ENCODE measurements at places on chromosomes 11 and 22.

- DNase-seq, result no peak
These were observed 619 bp downstream of the LRRC75B start for GRCh38 chr22:24592058-24592850.

DNA sequence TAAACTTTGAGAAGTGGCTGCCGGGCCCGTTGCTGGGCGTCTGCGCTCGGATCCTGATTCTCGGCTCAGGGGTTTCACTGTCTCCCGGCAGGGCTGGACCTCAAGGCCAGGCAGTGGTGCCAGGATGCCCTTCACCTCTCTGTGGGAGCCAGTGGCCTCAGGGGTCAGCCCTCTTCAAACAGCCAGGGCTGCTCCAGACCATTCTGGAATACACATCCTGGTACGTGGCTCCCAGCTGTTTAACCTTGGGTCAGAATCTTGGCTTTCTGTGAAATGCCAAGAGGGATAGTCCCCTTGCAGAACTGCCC is 70.5 kb downstream of the MPPED1 start:
- no peak for DNase-seq

GRCh38 chr22:30265131-30265720 is 1.4 kb downstream of the OSM start:
- no peak for DNase-seq

GRCh38 chr22:44031158-44031952 is 7.3 kb downstream of the PARVB start:
- DNase-seq, result no peak

DNA sequence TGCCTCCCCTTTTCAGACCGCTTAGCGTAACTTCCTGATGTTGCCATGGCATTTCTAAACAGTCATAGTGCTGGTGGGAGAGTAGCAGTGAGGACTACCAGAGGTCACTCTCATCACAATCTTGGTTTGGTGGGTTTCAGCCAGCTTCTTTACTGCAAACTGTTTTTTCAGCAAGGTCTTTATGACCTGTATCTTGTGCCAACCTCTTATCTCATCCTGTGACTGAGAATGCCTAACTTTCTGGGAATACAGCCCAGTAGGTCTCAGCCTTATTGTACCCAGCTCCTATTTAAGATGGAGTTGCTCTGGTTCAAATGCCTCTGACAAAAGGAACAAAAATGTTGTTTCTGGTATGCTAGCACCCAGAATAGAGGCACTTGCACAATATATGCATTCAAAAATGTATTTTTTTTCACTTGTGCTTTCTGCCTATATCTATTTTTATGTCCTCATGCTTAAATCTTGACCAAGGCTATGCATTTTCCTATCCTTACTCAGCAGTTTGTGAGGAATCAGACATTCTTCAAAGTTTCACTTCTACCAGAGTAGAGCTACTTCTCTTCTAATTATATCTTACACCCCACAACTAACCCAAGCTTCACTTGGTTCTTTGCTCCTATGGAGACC is 16.1 kb upstream of the OR51M1 start:
- no peak for DNase-seq

DNA sequence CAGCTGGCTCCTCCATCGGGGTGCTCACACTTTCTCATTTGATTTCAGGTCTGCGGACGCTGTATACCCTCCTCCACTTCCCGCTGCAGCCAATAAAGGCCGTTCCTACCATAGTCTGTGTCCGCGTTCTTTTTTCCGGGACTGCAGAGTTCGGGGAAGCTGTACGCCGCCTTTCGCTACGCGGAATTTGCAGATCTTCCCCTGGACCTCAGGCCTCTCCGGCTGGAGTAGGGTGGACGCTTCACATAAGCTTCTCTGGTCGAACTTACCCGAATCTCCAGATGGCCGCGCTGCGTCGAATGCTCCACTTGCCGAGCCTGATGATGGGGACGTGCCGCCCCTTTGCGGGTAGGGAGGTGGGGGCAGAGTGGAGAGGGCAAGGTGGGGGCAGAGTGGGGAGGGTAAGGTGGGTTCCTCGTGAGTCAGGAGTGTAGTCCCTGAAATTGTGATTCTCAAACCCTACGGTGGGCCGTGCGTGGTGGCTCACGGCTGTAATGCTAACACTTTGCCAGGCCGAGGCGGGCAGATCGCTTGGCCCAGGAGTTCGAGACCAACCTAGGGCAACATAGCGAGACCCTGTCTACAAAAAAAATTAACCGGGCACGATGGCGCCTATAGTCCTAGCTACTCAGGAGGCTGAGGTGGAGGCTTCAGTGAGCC is 617 bp downstream of the CSKMT start:
- DNase-seq, result peak; percentile 57

- DNase-seq, result no peak
These were observed 17.9 kb downstream of the BRSK2 start for GRCh38 chr11:1407668-1408067.

- DNase-seq, result no peak
These were observed 27.6 kb upstream of the RCE1 start for GRCh38 chr11:66815646-66816045.

DNA sequence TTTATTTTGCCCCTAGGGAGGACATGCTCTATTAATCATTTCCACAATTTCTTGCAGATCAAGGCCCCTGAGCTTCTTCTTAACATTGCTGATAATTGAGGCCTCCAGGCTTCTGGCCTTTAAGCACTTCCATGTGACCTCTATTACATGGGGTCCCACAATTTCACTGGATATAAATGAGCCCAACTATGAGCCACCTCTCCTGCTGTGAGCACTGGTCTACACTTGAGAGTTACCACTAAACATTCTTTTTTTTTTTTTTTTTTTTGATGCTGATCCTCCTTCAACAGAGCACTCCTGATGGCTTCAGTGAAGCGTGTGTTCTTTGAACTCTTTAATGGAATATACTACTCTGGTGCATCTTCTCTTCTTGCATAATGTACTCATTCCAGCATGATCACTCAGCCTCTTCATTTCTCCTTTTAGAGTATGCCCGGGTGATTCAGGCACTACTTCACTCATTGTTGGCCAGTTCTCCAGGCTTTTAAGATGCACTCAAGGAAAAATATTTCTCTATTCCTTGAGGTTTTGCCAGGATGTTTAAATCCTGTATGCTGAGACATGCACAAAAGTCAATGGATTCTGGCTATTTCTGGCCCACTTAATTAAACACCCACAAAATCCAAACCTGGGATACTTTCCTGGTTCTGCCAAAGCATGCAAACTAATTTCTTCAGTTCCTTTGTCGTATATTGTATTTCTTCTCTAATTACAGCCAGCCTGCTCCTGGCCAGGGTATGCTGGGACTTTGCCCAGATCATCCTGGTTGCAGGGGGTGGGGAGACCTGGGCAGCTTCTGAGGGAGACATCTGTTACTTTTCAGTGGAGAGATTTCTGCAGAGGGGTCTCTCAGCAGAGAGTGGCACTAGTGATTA is 257.8 kb upstream of the LUZP2 start:
- no peak for DNase-seq

- peak; percentile 46 for DNase-seq
These were observed 27.6 kb upstream of the TOLLIP start for GRCh38 chr11:1336836-1337646.

GRCh38 chr11:121703201-121703600 is 250.4 kb upstream of the SORL1-AS1 start:
- no peak for DNase-seq

DNA sequence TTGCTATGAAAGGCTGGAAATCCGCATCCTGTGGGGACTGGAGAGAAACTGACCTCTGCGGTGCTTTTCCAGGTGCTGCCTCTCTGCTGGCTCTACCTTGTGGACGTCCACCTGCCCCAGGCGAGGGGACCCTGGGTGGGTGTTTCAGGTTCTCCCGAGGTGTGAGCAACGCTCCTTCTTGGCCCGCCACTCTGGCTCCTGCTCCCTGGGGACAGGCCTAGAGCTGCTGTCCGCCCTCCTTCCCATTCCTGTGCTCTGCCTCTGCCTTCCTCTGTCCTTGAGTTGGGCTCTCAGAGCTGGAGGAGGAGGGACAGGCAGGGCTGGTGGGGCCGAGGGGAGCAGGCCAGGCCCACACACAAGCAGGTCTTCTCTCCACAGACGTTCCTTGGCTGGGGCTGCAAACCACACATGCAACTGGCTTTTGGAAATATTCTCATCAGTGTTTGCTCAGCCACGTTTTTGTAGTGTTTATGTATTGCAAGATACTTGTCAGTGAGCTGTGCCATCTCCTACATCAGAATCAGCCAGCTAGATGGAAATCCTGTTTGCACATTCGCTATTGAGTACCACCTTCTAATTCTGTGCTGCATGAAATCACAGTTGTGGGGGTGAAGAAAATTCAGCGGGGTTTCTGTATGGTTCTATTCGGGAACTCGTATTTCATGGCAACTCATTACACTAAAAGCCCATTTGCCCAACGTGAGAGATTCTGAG is 1115.0 kb downstream of the BRD1 start:
- DNase-seq, result no peak

DNA sequence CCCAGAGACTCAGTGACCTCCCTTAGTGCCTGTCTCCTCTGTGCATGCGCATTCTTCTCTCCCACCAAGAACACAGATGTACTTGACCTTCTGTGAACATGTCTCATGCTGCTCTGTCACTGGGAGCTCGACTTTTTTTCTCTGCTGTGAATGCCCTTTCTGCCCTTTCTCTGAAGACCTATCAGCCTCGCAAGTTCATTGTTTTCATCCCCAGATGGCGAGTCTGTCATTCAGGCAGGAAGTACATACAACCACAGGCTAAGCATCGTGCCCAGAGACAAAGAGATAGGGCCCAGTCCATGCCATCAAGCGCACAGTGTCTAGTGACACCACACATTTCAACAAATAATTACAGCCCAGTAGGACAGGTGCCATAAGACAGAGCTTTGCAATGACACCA is 50.4 kb upstream of the RAB1B start:
- DNase-seq, result no peak

DNA sequence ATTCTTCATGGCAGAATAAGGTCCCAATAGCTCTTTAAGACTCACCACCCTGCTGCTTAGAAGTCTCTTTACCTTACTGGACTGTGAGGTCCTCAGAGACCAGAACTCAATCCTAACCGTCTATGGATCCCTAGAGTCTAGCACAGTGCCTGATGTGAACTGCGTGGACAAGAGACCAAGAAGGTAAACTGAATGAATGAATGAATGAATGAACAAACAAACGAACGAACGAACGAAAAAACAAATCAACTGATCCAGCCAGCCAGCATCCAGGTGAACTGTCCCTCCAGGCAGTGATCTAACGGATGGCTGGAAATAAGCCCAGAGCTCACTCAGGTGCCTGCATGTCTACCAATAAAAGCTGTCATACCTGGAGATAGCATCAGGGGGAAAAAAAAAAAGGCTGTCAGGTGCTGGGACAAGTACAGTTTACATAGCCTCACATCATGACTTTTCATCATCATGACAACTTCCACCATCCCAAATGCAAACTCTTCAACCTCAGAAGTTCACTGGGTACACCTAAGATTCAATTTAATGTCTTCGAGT is 59.8 kb downstream of the PACSIN2 start:
- no peak for DNase-seq

DNA sequence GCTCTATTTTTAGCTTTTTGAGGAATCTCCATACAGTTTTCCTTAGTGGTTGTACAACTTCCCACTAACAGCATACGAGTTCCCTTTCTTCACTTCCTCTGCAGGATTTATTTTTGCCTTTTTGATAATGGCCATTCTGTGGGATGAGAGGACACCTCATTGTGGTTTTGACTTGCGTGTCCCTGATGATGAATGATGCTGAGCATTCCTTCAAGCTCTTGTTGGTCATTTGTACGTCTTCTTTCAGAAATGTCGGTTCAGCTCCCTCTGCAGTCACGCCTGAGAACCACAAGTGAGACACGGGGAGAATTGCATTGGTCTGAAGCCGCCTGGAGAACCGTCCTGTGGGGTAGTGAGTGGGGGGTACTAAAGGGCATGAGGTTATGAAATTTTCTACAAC is 2.0 kb upstream of the KRTAP5-10 start:
- no peak for DNase-seq

GRCh38 chr22:38970551-38970950 is 11.6 kb upstream of the APOBEC3B start:
- DNase-seq, result no peak

GRCh38 chr11:69922015-69922595 is 102.9 kb upstream of the FGF3 start:
- DNase-seq, result no peak

DNA sequence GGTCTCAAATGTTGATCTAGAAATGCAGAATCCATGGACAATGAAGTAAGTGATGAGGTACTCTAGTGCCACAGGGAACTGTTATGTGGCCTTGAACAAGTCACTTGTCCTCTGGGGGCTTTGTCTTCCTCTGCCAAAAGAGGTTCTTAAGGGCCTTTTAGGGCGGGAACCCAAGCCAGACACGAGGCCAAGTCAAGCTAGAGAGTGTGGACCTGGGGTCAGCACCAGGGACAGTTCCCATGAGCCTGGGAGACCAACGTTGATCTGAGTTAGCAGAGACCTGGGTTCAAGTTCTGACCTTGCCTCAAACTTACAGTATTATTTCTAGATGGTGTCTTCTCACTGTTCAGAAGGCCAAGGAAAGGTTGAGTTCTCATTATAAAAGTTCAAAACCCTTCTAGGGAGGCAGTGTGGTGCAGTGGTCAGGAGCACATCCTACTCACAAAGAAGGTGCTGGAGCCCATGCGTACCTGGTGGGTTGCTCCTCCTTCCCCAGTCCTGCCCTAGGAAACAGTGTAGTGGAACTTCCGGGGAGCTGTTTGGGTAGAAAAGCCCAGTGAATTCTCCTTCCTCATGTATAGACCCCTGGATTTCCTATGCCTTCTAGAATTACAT is 121.5 kb downstream of the CHST1 start:
- no peak for DNase-seq

DNA sequence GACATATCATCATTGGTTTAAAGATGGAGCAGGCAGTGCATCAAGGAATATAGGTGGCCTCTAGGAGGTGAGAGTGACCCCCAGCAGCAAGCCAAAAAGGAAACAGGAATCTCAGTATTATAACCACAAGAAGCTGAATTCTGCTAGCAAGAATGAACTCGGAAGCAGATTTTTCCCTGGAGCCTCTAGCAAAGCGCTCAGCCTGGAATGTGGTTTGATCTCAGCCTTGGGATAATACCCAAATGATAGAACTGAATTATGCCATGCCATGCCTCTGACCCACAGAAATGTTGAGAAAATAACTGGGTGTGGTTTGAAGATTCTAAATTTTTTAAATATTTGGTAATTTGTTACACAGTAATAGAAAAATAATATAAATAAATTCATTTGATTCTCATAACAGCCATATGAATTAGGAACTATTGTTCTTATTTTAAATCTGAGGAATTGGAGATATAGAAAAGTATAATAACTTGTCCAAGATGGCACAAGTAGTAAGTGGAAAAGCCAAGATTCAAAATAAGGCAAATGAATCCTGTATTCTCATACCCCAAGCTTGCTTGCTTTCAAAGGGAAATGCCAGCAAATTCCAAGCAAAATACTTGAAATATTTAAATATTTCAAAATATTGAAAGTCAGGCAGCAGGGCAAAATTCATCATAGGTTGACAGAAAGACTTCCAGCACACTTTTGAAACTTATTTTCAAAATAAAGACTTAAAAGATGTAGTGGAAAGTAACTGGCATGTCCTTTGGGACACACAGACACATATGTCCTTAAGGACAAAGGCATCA is 567.4 kb downstream of the KCNA4 start:
- DNase-seq, result no peak

- no peak for DNase-seq
These were observed 1.5 kb downstream of the PRRG4 start for GRCh38 chr11:32831221-32831620.

GRCh38 chr11:41382927-41383326 is 76.5 kb downstream of the LRRC4C start:
- DNase-seq, result no peak
